AG08395 (cell line): ENCODE measurements at places on chromosomes 1 and 21.
A peak's percentile ranks its signal among the peaks of the same experiment; 100 is the strongest.

- peak; percentile 56 for DNase-seq
Measured at GRCh38 chr21:36320421-36321324, 676 bp downstream of the MORC3 start.

DNA sequence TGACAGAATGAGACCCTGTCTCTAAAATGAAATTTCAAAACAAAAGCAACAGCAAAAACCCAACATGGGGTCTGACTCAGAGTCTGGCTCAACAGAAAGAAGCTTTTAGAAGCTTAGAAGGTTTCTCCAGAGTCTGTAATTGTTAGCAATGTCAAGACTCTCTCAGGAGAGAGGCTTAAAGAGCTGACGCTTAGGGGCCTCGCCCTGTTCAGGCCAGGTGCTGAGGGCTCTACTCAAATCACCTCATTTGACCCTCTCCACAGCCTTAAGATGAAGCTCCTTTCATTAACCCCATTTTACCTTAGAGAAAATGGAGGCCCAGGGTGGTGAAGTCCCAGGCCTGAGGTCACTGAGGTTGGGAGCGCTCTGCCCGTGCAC lies 5.3 kb upstream of the KIF17 start:
- no peak for DNase-seq

DNA sequence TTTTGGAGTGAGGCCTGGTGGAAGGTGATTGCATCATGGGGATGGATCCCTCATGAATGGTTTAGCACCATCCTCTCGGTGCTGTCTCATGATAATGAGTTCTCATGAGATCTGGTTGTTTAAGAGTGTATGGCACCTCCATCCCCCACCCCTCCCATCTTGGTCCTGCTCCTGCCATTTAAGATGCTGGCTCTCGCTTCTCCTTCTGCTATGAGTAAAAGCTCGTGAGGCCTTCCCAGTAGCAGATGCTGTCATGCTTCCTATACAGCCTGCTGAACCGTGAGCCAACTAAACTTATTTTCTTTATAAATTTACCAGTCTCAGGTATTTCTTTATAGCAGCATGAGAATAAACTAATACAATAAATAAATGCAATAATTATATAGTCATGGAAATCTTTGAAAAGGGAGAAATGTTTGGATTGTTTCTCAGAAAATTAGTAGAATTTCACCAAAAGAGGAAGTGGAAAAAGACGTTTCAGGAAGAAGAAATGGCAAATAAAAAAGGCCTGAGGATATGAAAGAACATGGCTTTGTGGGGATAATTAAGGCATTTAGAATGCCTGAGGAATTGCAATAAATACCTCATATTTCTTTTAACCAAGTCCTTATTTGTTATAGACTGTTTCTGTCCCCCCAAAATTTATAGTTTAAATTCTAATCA lies 451.2 kb upstream of the ADGRL4 start:
- DNase-seq: no peak

- DNase-seq: no peak
Measured at GRCh38 chr1:181313466-181313865, 169.9 kb upstream of the CACNA1E start.

GRCh38 chr21:38790961-38791360 lies 14.8 kb upstream of the ETS2 start:
- no peak for DNase-seq

- no peak for DNase-seq
Measured at GRCh38 chr21:44837537-44837936, 19.7 kb upstream of the SUMO3 start.

DNA sequence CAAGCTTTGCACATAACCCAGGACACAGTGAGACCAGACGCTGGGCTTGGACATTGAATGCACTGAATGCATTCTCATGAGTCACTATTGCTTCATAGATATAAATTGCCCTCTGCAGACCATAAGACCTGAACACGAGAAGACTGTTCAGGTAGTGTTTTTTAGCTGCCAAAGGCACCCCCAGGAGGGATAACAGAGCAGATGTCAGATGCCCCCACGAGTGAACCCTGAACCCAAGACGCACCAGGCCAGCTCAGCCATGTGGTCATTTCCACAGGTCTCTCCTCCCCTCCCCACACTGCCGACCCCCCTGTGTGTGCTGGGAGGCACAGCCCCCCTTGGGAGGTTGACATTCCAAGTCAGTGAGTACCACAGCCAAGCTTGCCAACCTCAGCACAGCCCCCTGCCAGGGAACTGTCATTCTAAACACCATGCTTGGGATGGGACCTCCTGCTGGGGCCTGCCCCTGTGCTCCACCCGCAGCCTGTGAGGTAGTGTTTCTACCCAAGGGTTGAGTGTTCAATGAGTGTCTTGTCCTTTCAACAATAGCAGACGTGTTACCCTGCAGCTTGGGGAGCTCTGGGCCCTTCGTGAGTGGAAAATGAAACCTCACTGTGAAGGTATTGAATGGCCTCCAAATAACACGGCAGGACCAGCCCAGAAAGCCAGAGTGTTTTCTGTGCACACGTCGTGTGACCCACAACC lies 68.2 kb downstream of the PSMG1 start:
- peak; percentile 47 for DNase-seq

DNA sequence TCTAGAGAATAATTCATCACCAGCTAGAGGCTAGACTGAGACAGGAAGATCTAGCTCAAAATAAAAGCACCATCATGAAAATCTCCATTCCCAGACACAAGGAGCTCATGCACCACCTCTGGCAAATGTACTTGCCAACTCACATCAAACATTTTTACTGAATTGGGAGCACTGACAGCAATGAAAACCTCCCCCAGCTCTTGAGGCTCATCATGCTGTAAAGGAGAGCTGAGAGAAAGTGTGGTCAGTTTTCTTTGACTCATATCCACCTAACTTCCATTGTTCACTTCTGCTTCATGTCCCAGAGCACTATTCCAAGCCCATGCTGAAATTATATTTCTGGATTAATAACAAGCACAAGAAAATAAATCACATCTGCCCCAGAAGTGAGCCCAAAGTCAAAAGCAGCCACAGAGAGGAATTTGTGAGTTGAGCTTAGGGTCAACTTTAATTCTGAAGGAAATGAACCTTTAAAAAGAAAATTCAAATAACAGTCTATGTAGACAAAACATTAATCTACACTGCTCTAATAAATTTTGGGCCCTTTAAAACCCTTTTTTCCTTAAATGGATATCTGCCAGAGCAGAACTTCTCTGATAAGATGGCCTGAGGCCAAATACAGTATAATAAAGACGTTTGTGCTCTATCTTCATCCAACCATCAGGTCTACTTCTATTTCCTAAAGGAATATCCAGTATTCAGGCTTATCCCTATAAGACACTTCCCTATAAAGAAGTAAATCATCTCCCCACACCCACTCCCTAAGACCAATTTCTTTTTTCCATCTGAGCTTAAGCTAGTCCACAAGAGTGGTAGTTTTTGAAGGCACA lies 85.9 kb upstream of the ADAM30 start:
- DNase-seq: peak; percentile 21

- DNase-seq: no peak
Measured at GRCh38 chr1:106584107-106584506, 472.4 kb upstream of the PRMT6 start.

- no peak for DNase-seq
Measured at GRCh38 chr1:195894411-195894810, 713.8 kb downstream of the KCNT2 start.

- no peak for DNase-seq
Measured at GRCh38 chr1:25804964-25805862, 5.2 kb downstream of the SELENON start.

DNA sequence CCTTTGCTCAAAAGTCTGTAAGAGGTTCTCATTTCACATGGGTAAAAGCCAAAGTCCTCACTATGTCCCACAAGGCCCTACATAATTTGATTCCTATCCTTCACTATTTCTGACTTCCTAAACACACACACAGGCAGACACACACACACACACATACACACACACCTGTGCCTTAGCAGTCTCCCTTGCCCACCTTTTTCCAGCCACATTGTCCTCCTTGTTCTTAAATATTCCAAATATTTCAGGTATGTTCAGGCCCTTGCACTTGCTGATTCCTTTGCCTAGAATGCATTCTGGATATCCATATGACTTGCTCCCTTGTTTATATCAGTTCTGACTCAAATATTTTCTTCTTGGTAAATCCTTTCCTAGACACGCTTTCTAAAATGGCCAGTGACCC lies 54.6 kb downstream of the NTNG1 start:
- DNase-seq: no peak

DNA sequence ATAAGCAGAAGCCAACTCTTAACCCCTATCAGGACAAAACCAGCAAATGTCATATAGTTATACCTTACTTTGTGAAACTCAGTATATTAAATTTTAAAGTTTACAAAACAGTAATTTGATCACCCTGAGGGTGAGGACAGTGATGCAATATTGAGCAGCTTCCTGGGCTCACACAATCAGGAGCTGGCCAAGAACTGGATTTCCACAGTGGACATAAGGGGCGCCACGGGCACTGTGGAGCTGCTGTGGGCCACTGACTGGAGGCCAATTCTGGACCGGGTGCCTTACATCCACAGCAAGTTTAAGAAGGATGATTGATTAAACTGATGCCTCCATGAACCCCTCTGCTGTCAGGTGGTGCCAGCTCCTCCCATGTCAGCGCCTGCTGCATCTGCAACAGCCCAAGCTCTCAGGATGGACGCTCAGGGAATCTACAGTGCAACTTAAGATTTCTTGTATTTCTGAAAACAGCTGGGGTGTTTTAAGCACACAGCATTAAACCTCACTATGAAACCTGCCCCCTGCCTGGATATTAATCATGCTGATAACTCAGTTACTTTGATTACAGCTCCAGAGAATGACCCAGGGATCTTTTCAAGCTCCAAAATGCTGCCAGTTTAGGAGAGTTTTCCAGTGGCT lies 55.9 kb downstream of the TOR3A start:
- DNase-seq: no peak

- peak; percentile 68 for DNase-seq
Measured at GRCh38 chr1:152182944-152183361, 23.9 kb upstream of the RPTN start.

GRCh38 chr1:36882536-36883285 lies 151.6 kb downstream of the GRIK3 start:
- no peak for DNase-seq

- DNase-seq: no peak
Measured at GRCh38 chr1:47216278-47217059, 15.6 kb downstream of the TAL1 start.

DNA sequence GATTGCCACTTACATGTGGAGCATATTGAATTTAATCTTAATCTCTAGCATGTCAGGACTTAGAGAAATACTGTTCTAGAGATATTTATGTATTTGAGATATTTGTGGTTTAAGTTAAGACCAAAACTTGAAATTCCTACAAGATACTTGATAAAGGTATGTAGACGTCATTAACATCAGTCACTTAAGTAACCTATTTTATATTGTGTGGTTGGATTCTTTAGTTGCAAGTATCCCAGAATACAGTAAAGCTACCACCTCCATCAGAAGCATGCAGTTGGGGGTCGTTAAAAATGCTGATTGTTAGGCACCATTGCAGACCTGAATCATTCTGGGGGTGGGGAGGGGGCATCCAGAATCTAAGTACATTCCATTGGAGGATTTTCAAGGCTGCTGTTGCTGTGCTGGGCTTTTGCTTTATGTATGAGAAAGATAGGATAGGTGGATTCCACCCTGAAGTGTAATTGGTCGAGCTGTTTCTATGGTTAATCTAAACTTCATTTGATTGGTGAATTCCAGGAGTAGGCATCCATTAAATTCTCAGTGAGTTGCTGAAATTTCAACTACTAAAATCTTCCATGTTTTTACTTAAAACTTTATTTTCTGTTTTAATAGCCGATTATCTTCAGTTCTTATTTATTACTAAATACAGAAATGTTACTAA lies 4.0 kb downstream of the H3-3A start:
- no peak for DNase-seq

GRCh38 chr1:2127187-2128145 lies 67.1 kb downstream of the FAAP20 start:
- no peak for DNase-seq

DNA sequence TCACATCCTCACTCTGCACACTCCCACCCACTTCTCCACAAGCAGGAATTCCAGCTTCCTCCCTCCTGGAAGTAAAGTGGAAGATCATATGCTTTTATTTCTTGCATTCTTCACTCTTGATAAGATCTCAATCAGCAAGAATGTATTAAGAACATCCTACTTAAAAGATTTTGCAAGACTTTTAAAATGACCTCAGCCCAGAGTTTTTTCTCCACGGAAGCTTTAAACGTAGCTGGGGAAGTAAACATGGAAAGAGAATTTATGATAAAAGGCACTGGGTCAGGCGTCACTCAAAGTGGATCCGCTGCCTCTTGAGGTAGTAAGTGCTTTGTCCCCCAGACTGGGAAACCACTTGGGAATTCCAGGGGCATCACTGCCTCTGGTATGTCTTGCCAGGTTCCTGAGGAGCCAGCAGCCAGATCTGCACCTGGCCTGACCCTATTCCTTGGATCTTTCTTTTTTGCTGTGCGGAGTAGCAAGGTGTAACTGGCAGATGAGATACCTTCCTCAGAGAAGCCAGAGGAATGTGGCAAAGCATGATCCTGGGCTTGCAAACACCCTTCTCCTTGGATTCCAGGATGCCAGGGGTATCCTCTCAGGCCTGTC lies 33.9 kb downstream of the CDK18 start:
- no peak for DNase-seq

DNA sequence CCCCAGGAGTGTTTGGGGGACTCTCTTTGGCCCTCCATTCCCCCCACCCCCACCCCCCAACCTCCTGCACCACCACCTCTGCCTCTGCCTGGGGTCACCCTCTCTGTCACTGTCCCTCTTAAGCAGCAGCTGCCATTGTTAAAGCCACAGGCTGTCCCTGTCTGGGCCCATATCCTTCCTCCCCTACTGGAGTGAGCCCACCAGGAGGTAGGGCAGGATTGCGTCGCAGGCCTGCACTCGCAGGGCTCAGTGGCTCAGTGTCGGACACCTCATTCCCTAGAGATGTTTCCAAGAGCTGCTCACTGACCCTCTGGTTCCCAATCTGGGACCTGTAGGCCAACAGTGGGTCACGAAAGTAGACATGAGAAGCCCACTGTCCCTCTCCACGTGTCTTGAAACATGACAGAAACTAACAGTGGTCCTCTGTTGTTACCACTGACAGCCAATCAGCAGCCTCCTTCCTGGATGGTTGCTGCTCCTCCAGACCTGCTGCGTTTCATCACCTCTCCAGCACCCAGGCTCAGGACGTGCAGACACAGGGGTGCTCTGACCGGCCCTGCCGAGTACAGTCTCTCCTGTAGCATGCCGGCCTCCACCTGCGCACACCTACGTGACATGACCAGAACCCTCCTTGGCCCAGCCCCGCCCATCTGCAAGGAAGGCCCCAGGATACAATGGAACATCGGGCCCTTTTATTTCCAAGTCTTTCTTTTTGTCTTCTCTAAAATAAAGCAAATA lies 7.7 kb downstream of the PRDM15 start:
- no peak for DNase-seq

DNA sequence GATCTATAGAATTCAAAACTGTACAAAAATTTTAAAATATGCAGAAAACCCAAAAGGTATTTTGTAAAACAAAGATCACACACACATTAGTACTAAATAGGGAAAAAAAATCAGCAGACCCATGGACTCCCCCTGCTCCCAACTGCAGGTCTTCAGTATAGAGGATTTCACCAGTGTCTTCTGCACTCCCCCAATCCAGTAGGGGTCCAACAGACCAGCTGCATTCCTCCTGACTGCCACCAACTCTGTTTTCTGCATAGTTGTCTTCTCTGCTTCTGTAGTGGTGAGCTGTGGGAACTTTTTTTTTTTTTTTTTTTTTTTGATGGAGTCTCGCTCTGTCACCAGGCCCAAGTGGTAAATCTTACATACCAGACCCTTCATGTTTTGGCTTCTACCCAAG lies 21.9 kb downstream of the CLCA2 start:
- no peak for DNase-seq

GRCh38 chr1:203480525-203481084 lies 5.0 kb downstream of the PRELP start:
- peak; percentile 90 for DNase-seq

- peak; percentile 76 for DNase-seq
Measured at GRCh38 chr1:30525971-30526651, 197.3 kb downstream of the MATN1 start.
